ENCODE measurements at places on chromosomes 12 and 14. TPM values are rescaled to one million over a fixed set of nuclear protein-coding genes. Genes with fewer than 3 reads are reported as not detected.

Gene POTEM
- not detected for total RNA-seq

Gene PRKD1
- under 0.01 TPM for total RNA-seq

Gene ETFBKMT
- total RNA-seq, result 1.4 TPM

Gene CLEC2B
- total RNA-seq, result 4.1 TPM

Gene PTPRR
- total RNA-seq, result 0.36 TPM

Gene KLRC1
- total RNA-seq, result not detected

Gene SPTSSA
- total RNA-seq, result 20.2 TPM

Gene BCL2L14
- total RNA-seq, result not detected

Gene ACOT6
- not detected for total RNA-seq

Gene INSM2
- not detected for total RNA-seq

Gene KRT75
- 0.78 TPM for total RNA-seq

Gene CLEC1B
- not detected for total RNA-seq
